Smooth muscle cell of the brain vasculature (primary cell): ENCODE measurements at places on chromosomes 12 and 14.

GRCh38 chr14:24430682-24431568, 1.2 kb downstream of the KHNYN start:
- DNase-seq, result no peak

GRCh38 chr12:64193931-64194330, 28.2 kb downstream of the KICS2 start:
- DNase-seq, result no peak

DNA sequence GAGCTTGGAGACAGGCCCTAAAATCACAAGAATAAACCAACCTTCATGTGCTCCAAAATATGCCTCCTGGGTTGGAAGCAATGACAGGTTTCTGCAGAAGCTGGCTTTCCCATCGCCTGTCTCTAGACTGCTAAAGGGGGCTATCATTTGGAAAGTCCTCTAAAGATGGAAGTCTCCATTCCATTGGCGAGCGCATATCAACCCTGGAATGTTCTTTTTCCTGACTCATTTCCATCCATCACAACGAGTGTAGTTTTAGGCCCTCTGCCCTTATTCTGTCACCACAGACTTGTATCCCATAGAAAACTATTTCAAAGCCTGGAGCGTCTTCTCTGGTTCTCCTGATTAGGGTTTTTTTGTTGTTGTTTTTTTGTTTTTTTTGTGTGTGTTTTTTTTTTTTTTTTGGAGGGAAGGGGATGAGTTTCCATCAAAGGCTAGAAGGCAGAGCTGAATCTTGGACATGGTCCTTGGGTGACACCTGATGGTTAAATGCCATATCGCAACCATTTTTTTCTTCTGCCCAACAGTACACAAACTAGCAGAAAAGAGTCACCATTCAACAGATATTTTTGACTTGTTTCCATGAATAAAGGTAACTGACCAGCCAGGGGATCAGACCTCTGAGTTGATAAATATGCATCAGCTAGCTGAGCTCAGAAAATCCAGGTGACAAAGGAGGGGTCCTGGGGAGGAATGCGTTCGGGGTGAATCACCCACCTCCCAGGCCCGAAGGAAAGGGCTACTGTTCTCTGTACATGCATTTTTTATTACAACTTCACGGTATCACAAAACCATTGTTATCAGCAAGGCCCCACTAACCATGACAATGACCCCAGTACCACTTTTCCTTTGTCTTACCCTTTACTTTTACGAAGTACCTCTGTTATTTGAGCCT, 40.5 kb downstream of the KCNA5 start:
- DNase-seq, result peak; percentile 37

- DNase-seq, result no peak
Measured at GRCh38 chr12:109464642-109465351, 12.3 kb downstream of the KCTD10 start.

DNA sequence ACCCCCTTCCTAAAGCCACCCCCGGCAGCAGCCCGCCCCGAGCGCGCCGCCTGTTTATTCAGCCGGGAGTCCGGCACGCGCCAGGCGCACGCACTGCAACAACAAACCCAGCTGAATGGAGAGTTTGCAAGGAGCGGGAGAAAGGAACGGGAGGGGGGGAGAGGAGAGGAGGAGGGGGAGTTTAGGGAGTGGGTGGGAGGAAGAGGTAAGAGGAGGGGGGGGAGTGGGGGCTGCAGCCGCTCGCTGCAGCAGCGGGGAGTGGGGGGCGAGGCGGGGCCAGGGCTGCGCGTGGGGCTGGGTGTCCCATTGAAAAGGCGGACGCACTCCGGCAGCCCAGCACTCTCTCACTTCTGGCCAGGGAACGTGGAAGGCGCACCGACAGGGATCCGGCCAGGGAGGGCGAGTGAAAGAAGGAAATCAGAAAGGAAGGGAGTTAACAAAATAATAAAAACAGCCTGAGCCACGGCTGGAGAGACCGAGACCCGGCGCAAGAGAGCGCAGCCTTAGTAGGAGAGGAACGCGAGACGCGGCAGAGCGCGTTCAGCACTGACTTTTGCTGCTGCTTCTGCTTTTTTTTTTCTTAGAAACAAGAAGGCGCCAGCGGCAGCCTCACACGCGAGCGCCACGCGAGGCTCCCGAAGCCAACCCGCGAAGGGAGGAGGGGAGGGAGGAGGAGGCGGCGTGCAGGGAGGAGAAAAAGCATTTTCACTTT, at the start of gene ASCL1:
ASCL1 (plus strand) TSS at position 336 of the 712 bp plus-strand sequence. CDS start 571 bp downstream, outside the sequence.
- DNase-seq, result no peak

GRCh38 chr12:45464699-45465098, 248.8 kb downstream of the ANO6 start:
- no peak for DNase-seq

- no peak for DNase-seq
Measured at GRCh38 chr14:52355016-52355431, 40.9 kb downstream of the PTGER2 start.

GRCh38 chr14:34615507-34615906, 14.4 kb downstream of the SNX6 start:
- no peak for DNase-seq
